ENCODE measurements at places on chromosomes 3 and 15.

DNA sequence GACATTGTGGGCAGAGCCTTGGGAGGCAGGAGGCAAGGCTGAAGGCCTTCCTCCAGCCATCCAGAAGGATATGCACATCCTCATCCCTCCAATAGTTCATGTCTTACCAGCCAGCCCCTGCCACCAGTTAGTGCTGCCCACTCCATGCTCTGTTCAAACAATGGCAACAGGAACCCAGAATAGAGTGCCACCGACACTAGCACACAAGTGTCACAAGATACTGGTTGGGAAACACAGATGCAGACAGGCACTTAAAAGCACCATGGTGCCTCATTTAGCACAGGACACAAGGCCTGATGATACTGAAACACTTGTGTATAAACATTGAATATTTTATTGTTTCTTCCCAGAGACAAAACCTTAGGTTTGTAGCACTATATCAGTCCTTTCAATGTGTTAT, 56.5 kb upstream of the MYO5C start:
- no peak for DNase-seq

DNA sequence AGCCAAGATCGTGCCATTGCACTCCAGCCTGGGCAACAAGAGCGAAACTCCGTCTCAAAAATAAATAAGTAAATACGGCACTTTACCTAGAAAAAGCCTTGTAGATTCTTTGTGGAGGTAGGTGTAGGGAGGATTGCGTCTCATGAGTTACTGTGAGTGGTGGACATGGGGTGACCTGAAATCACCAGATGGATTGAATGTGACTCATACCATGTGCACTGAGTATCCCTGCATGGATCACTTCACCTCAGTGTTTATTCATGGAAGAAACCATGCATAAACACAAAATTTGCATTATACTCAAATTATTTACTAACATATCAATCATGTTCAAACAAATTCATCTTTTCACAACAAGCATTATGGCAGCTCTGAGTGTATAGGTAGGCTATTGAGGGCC, 55.9 kb downstream of the MRPS25 start:
- no peak for DNase-seq

- DNase-seq: no peak
These were observed 290.5 kb downstream of the NAALADL2 start for GRCh38 chr3:175149675-175150074.

DNA sequence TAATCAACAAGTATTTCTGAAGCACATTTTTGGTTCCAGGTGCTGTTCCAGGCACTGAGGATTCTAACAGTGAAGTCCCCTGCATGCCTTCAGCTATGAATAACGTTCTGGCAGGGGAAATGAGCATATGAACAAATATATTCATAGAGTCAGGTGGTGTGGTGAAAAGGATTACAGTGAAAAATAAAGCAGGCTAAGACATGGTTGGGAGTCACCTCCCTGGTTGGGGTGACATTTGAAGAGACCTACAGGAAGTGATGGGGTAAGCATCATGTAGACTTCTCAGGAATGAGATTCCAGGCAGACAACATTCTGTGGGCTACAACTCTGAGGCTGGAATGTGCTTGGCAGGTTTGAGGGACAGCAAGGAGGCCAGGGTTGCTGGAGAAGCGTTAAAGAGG, 15.0 kb downstream of the FRMD4B start:
- DNase-seq: no peak

GRCh38 chr3:195853036-195853435, 41.3 kb upstream of the MUC4 start:
- DNase-seq: no peak

DNA sequence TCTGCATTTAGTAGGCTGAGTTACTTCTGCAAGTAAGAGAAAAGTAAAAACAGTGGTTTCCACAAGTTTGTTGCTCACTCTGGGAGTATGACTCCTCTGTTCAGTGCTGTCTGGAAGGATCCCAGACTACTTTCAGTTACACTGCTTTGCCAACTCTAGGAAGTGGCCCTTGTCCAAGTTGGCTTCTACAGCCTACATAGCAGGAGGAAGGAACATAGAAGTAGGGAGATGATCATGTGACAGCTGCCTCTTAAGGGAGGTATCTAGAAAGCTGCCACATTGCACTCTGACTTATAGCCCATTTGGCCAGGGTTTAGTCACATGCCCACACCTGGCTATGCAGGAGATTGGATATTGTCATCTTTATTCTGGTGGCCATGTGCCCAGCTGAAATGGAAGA, 298.1 kb downstream of the NSUN3 start:
- no peak for DNase-seq

- DNase-seq: no peak
These were observed 24.4 kb upstream of the TRIM59 start for GRCh38 chr3:160473978-160474377.

DNA sequence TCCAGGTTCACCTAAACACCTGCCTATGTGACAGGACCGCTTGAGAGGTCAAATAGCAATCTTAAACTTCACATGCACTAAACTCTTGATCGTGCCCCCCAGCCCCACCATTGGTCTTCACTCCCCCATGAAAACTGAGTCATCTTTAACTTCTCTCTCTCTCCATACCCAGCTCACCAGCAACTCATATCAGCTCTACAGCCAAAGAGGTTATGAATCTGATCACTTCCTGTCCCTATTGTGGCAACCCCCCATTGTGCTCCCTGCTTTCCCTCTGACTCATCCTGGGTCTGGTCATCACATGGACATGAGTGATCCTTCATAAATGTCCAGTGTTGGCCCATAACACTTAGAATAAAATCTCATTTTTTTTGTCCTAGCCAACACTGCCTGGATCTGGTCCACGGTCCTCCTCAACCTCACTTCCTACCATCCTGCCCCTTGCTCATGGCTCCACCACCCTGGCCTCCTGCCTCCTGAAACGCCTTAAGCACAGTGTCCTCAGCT, 103.4 kb upstream of the HACD2 start:
- DNase-seq: no peak

DNA sequence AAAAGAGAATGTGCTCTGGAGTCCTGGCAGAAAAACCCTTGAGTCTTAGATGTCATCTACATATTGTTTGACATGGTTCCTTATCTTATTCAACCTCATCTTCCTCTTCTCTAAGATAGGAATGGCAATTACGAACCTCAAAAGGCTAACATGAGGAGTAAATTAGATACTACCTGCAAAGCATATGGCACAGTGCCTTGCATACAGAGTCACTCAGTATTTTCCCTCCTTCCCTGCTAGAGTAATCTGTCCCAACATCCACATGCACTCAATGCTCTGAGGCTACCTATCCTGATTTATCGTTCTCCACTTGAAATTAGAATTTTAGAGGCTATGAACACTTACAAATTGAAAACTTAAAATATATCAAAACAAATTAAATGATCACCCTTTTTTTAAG, 386.7 kb downstream of the RSL24D1 start:
- no peak for DNase-seq

GRCh38 chr3:49017971-49018706, at the start of gene DALRD3:
Gene DALRD3 (minus strand): TSS chr3:49018580. CDS start chr3:49018564, 16 bp downstream.
- peak; percentile 45 for DNase-seq
